ENCODE measurements at places on chromosomes 3 and 15. TPM values are rescaled to one million over a fixed set of nuclear protein-coding genes. Genes with fewer than 3 reads are reported as not detected.

- DNase-seq = no peak
Observed at GRCh38 chr3:191262650-191263049, 63.6 kb downstream of the OSTN start.

DNA sequence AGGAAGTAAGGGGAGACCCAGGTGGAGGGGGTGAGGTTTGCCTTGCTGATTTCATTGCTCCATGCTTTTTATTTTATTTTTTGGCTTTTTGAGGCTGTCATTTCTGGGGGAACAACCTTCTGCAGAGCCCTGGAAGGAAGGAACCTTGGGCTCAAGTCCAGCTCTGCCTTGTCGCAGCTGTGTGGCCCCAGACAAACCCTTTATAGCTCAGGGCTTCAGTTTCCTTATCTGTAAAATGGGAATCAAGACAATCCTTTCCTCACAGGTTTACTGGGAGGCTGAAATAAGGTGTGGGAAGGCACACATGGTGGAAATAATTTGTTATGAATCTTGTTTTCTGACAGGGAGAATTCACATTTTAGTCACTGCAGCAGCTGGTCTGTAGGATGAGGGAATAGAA, 45.4 kb upstream of the CTSH start:
- no peak for DNase-seq

GRCh38 chr3:52346623-52347530, 30.8 kb downstream of the DNAH1 start:
- no peak for DNase-seq

Gene TM4SF4
- 1.8 TPM for polyA plus RNA-seq

Gene LRRN1
- polyA plus RNA-seq = 17.6 TPM

GRCh38 chr3:172138792-172139507, 99.6 kb downstream of the FNDC3B start:
- DNase-seq = no peak

DNA sequence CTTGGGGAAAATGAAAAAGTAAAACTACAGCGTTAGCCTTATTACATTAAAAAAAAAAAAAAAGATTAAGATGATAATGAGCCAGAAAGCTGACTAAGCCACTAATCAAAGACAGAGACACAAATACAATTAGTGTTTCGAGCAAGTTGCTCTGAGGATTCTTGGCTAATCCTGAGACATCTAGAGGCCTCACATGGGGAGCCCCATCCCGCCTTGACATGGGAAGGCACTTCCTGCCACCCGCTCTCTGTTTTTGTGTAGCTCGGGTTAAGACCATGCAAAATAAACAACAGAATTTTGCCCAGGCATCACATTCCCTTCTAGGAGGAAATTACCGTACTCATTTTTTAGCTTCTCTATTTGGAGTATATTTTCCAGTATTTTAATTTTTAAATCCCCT, 15.3 kb downstream of the HESX1 start:
- DNase-seq = no peak

DNA sequence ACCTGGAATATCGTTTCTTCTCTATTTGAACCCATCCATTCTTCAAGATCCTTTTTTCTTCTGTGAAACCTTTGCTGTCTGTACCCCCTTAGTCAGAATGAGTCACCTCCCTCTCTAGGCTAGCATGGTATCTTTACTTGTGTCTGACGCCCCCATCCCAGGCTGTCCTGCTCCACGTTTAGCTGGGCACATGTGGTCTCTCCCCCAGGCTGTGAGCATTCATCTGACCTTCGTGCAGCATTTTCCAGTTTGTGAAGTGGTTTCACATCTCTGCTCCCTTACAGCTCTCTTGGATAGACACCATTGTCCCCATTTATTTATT, 14.3 kb upstream of the TLE3 start:
- DNase-seq = no peak

Gene RASL12
- polyA plus RNA-seq = 7.4 TPM

- no peak for DNase-seq
Observed at GRCh38 chr15:58447271-58448010, 15.7 kb downstream of the LIPC start.

DNA sequence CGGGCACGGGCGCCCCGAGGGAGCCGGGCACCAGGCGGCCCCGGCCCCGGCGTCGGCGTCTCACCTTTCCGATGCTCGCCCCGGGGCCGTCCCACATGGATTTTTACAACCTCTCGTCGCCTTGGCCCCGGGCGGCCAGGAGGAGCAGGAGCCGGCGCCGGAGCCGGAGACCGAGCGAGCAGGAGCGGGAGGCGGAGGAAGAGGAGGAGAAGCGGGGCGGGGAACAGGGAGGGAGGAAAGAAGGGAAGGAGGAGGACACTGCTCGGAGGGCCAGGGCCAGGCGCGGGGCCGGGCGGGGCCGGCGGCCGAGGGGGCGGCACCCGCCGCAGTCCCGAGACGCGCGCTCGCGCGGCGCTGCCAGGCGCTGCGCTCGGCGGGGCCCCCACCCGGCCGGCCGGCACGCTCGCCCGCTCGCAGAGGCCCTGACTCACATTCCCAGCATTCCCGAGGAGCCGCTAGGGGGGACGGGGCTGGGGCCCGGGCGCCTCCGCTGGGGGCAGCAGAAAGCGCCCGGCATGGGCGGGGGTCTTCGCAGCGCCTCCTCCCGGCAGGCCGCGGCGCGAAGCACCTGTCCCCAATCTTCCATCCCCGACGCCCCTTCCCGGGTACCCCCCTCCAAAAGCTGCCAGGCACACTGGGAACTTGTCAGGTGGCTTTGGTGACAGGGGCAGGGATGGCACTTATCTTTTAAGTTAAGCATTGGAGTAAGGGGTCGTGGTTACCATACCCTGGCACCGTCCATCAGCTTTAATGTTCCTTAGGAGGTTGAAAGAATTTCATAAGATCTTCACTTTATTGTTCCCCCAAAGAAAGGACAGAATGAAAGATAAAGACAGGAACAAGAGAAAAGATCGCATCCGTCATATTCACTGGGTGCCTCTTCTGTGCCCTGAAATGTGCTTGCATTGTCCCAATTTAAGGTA, at the start of gene ERC2:
ERC2 (minus strand) TSS at position 284 of the 923 bp plus-strand sequence.
- no peak for DNase-seq

DNA sequence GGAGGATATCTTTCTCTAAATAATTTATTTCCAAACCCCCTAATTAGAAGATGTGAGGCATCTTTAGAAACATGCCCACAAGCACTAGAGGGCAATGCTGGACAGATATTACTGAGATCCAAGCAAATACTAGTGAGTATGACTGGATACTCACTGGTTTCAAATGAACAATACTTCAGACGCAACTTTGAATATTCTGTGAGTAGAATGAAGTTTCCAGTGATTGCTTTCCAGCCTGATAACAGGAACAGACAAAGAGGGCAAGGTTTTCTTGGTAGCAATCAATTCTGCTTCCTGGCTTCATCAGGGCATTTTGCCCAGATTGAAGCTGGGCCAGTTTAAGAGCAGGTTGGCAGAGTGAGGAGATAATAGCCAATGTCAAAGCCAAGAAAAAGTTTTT, 442.6 kb upstream of the PDZRN3 start:
- no peak for DNase-seq

- DNase-seq = no peak
Observed at GRCh38 chr15:69520067-69520466, 67.4 kb downstream of the RPLP1 start.

GRCh38 chr3:54550221-54550977, 377.5 kb downstream of the LRTM1 start:
- no peak for DNase-seq

DNA sequence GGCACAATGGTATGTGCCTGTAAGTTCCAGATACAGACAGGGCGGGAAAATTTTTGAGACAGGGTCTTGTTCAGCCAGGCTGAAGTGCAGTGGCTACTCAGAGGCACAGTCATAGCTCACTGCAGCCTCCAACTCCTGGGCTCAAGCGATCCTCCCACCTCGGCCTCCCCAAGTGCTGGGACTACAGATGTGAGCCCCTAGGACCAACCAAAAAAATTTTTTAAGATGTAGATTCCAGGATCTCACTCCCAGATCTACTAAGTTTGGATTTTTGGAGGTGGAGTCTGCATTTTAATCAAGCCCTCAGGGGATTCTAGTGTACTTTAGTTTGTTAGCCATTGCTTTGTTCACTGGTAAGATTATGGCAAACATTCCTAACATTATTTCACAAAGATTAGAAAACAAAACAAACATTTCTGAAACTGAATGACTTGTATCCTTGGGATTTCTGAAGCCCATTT, 2.7 kb downstream of the LIPH start:
- DNase-seq = no peak
